ENCODE measurements at places on chromosomes 2 and 18. TPM values are rescaled to one million over a fixed set of nuclear protein-coding genes. Genes with fewer than 3 reads are reported as not detected.

DNA sequence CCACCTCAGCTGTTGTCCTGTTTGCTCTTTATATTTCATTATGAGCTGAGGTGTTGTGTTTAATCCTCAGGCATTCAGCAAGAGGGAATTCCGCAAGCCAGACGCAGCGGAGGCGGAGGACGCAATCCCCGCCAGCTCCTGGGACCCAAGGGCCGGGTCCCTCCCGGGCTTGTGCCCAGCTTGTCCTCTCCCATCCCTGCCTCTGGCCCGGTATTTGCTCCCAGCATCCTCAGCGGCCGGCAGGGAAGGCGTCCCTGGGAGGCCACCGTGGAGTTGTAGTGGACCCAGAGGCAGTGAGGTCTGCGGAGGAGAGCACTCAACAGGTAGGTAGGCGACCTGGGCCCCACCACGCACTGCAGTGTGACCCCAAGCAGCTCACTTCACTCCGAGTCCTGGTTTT is 42.5 kb upstream of the FOSL2 start:
- DNase-seq = no peak

- DNase-seq = no peak
These were observed 95.0 kb downstream of the PID1 start for GRCh38 chr2:229176136-229176535.

- DNase-seq = no peak
These were observed 17.9 kb upstream of the LRRTM1 start for GRCh38 chr2:80322311-80322920.

- no peak for DNase-seq
These were observed 76.9 kb downstream of the WDSUB1 start for GRCh38 chr2:159209341-159210306.

CD28 gene
- not detected for total RNA-seq

SETBP1 gene
- 12.4 TPM for total RNA-seq

GALNT5 gene
- total RNA-seq = 2.2 TPM

GAREM1 gene
- total RNA-seq = 9.0 TPM

UGT1A4 gene
- not detected for total RNA-seq

Data from astrocyte (in vitro differentiated cells and primary cell).